ENCODE measurements at places on chromosomes 6 and 20.

DNA sequence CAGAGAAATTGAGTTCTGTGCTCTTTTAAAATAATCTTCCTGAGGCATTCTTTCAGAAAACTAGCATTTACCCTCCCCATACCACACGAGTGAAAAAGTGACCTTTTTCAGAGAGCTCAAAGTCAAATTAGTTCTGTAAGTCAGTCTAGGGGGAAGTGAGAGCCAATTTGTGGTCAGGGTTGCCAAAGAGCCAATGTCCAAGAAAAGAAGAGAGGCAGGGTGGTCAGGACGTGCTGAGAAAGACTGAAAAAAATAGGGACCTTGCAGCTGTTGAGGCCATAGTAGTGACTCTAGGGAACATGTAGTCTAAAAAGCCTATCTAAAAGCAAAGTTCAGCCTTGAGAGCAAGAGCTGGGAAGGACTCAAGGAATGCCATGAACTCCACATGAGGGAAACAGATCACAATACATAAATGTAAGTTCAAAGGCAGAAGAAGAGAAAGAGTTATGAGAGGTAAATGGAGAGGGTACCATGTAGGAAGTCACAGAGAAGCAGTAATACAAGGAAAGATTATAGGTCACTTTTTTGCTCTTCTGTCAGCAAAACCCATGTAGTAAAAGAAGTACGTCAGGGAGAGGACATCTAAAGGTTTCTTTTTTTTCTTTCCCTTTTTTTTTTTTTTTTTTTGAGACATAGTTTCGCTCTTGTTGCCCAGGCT is 565.1 kb upstream of the FLRT3 start:
- DNase-seq, result no peak

- DNase-seq, result no peak
Observed at GRCh38 chr20:62149532-62150309, 6.2 kb downstream of the SS18L1 start.

GRCh38 chr6:5766260-5766659 is 240.5 kb downstream of the NRN1 start:
- DNase-seq, result no peak

GRCh38 chr20:45910670-45911485 is 1.1 kb downstream of the PLTP start:
- peak; percentile 96 for DNase-seq

DNA sequence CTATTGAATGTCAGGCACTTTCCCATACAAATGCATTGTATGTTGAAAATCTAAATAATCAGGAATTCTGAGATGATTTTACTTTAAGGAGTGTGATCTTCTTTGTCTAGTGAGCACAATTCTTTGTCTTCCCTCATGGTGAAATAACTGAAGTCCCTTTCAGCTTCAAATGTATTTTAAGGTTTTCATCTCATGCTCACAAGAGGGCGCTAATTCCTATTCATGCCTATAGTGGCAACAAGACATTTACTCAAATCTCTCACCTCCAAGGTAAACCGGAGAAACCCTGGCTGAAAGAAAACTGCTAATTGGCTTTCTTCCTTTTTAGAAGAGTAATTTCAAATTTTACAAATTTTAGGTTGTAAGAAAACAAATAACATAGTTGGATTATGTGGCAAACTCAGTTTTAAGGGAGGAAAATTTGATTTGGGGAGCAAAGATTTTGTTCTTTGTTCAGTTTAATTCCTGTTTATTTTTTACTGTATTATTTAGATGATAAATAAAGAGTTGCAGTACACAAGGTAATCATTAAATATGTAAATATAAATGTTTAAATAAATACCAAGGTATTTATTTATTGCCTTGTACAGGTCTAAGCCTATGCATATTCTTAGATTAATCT is 69.1 kb downstream of the SLC35F1 start:
- DNase-seq, result no peak

Data from activated naive CD8-positive, alpha-beta T cell treated with anti-CD3 and anti-CD28 coated beads for 36 hours (primary cell).